ENCODE measurements at places on chromosomes 3 and 15. TPM values are rescaled to one million over a fixed set of nuclear protein-coding genes. Genes with fewer than 3 reads are reported as not detected.

DNA sequence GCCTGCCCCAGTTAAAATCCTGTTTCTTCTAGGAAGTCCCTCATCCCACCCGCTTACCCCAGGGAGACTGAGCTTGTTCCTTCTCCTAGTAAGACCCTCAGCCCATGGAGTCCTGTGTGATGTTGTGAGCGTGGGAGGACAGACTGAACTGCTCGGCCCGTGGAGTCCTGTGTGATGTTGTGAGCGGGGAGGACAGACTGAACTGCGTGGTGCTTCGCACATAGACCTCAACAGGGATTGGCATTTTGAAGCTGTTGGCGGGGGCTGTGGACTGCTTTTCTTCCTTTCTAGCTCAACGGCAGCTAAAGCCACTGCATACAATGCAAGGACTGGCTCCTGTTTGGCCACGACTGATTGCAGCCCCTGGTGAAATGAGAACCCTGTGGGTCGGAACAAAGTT lies 1.6 kb upstream of the SPTBN5 start:
- H3K27ac ChIP-seq: peak overlapping the region; percentile 64
- H3K27me3 ChIP-seq: no peaks in the 10 kb centered on the region
- DNase-seq: no peak
- peaks cover 4% of the 10 kb centered on the region for H3K36me3 ChIP-seq
- no peak overlapping the region for H3K4me3 ChIP-seq

IL5RA gene
- total RNA-seq: under 0.01 TPM

DNA sequence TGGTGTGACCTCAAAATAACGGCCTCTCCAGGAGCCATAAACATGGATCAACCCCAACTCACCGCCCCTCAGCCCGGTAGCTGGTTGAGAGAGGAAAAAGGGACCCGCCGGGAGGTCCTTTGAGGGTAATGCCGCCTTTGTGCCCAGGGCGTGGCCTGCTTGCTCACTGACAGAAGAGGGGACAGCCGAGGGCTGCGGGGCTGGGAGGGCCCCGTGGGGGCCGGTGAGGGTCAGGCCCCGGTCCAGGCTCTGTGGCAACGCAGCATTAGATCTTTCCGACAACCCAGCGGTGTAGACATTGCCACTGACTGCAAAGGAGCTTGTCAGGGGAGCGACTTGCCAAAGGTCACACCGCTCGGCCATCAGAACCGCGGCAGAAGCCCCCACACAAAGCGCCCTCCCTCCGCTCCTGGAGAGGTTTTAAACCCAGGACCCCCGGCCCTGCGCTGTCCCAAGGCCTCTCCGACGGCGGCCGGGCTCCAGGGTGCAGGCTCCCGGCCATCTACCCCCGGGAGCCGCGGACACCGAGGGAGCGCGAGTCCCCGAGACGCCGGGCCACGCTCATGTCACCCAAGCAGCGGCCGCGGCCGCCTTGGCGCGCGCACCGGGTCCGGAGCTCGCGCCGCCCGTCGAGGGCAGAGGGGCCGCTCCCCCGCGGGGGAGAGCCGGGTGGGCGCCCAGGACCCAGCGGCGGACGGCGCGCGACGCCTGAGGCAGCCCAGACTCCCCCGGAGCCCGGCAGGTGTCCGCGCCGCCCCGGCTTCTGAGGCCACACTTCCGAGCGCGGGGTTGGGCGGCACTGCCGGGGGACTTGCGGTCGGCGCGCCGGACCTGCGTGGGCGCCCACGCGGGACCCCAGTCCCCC lies 975 bp downstream of the PCSK6 start:
- peaks cover 11% of the 10 kb centered on the region for H3K27me3 ChIP-seq
- no peak overlapping the region for H3K27ac ChIP-seq
- peaks cover 8% of the 10 kb centered on the region for H3K4me1 ChIP-seq
- H3K4me3 ChIP-seq: peak overlapping the region; percentile 46
- peak; percentile 24 for DNase-seq
- H3K36me3 ChIP-seq: no peaks in the 10 kb centered on the region

FOXB1 gene
- not detected for total RNA-seq

DNA sequence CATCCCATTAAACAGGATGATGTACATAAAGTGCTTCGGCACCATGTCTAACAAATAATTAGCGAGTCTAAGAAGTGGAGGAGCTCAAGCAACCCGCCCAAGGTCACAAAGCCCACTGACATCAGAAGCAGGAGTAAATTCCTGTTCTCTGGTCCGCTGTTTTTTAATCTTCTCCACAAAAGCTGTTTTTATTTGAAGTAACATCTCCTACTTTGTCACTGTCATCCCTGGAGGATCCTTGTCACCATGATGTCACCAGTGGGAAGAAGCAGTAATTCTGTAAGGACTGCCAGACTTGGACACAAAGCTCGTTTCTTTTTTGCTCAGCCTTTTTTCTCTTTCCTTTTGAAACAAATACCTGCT lies 216.2 kb downstream of the STT3B start:
- H3K27me3 ChIP-seq: no peaks in the 10 kb centered on the region
- H3K4me3 ChIP-seq: no peak overlapping the region
- no peak for DNase-seq
- no peak overlapping the region for H3K27ac ChIP-seq
- no peaks in the 10 kb centered on the region for H3K36me3 ChIP-seq
- H3K4me1 ChIP-seq: no peaks in the 10 kb centered on the region

DNA sequence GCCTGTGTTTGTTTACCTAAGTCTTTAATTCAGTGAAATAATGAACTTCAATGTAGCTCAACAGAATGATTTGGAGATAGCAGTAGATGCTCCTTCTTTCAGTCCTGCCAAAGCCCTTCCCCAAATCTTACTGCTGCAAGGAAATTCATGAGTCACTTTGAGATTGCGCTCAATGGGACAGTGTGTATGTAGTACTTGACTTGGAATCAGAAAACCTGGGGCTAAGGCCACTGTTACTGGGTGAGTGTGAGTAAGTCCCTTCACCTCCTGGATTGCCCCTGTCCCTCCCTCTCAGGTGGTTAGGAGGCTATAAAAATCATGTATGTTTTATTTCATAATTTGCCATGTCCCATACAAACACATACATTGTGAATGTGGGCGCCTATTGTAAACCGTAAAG lies 29.9 kb downstream of the ATP13A5 start:
- H3K27ac ChIP-seq: no peak overlapping the region
- H3K4me1 ChIP-seq: no peaks in the 10 kb centered on the region
- H3K4me3 ChIP-seq: no peak overlapping the region
- no peaks in the 10 kb centered on the region for H3K27me3 ChIP-seq
- no peak for DNase-seq
- no peaks in the 10 kb centered on the region for H3K36me3 ChIP-seq

DNA sequence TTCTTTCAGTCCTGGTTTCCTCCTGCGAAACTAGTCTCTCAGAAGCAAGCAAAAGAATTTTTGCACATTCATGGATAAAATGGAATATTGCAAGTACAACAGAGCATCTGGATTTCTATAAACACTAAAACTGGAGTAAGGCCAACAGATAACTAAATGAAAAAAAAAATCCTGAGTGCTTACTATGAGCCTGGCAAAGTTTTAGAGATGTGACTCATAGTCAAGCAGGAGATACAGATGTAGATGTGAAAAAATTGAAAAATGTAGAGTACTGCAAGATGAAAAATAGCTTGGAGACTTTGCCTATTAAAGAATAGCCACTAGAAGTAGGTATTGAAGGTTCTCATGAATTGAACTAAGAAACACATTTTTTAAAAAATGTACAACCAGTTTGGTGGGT lies 397.4 kb downstream of the OTOL1 start:
- H3K4me1 ChIP-seq: no peaks in the 10 kb centered on the region
- DNase-seq: peak; percentile 7
- H3K36me3 ChIP-seq: no peaks in the 10 kb centered on the region
- no peak overlapping the region for H3K4me3 ChIP-seq

- no peak overlapping the region for H3K4me3 ChIP-seq
- H3K27me3 ChIP-seq: no peaks in the 10 kb centered on the region
- H3K36me3 ChIP-seq: no peaks in the 10 kb centered on the region
These were observed 276.2 kb downstream of the FEZF2 start for GRCh38 chr3:62097121-62097520.

DNA sequence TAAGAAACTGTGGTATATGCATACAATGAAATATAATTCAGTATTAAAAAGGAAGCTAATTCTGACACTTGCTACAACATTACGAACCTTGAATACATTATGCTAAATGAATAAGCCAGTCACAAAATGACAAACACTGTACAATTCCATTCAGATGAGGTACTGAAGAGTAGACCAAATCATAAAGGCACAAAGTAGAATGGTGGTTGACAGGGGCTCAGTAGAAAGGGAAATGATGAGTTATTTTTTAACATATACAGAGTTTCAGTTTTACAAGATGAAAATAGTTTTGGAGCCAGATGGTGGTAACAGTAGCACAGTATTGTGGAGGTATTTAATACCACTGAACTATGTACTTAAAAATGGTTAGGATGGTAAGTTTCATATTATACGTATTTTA lies 254.6 kb upstream of the RBMS3 start:
- no peak for DNase-seq
- H3K4me1 ChIP-seq: no peaks in the 10 kb centered on the region
- H3K4me3 ChIP-seq: no peak overlapping the region
- no peaks in the 10 kb centered on the region for H3K27me3 ChIP-seq
- H3K27ac ChIP-seq: no peak overlapping the region

CHCHD6 gene
- not detected for total RNA-seq

GOLGA8R gene
- total RNA-seq: not detected

FBXW12 gene
- total RNA-seq: not detected

DISP2 gene
- total RNA-seq: 0.29 TPM

DNA sequence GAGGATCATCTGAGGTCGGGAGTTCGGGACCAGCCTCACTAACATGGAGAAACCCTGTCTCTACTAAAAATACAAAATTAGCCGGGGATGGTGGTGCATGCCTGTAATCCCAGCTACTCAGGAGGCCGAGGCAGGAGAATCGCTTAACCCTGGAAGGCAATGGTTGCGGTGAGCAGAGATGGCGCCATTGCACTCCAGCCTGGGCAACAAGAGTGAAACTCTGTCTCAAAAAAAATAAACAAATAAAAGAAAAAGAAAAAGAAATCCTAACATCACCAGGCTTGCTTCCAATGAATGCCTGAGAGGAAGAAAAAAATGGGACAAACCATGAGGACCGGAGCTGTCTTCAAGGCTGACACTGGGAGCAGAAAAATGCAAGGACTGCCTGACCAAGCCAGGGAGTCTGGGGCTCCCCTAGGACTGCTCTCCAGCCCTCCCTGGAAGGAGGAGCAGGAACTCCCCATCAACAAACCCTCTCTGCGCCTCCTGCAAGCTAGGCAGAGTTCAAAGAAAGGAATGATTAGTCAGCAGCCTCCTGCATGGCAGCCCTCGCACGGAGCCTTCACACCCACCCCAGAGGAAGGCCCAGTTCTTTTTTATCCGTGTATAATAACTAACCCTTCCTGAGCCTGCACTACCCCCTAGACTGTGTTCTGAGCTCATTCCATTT lies 55.4 kb downstream of the NUP210 start:
- H3K4me3 ChIP-seq: no peak overlapping the region
- no peak for DNase-seq
- no peaks in the 10 kb centered on the region for H3K4me1 ChIP-seq
- H3K27ac ChIP-seq: no peak overlapping the region

- peaks cover 58% of the 10 kb centered on the region for H3K27me3 ChIP-seq
- H3K4me3 ChIP-seq: no peak overlapping the region
- H3K4me1 ChIP-seq: peaks cover 37% of the 10 kb centered on the region
- no peaks in the 10 kb centered on the region for H3K36me3 ChIP-seq
- DNase-seq: no peak
These were observed 6.3 kb downstream of the EOMES start for GRCh38 chr3:27715863-27716262.

- H3K36me3 ChIP-seq: no peaks in the 10 kb centered on the region
- DNase-seq: no peak
- no peaks in the 10 kb centered on the region for H3K27me3 ChIP-seq
- peak overlapping the region; percentile 93 for H3K27ac ChIP-seq
These were observed 810 bp downstream of the PTPRG start for GRCh38 chr3:61562042-61562720.

DNA sequence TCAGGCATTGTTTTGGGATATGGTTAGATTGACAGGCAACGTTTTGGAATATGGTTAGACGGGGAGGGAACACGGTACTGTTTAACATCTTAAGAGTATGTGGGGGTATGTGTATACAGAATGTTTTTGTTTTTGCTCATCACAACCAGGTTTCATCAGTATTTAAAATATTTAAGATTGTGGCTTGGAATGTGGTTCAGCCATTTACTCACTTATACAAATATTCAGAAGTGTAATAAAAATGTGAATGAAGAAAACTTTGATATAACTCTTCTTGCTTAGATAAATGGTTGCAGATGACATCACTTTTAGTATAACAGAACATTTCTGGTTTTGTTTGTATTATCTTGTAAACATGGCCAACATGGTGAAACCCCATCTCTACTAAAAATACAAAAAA lies 3.9 kb upstream of the PAK2 start:
- no peak for DNase-seq
- no peaks in the 10 kb centered on the region for H3K27me3 ChIP-seq
- no peak overlapping the region for H3K27ac ChIP-seq
- H3K4me3 ChIP-seq: no peak overlapping the region

DNA sequence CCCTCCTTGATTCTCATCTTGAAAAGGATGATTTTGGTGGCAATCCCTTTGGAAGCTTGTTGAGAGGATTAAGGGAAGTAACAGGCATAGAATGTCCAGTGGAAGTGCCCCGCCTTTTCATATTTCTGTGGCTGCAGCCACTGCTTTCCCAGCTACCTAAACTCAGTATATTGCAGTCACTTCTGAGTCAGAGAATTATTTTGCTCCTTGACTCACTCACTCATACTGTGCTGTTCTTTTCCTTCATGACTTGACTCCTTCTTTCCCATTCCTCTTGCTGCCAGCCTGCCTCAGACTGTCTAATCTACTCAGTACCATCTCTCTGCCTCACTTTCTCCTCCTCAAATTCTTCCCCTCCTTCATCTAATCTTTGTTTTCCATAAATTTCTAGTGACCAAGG lies 26.5 kb upstream of the POLR2M start:
- no peaks in the 10 kb centered on the region for H3K27me3 ChIP-seq
- no peak overlapping the region for H3K4me3 ChIP-seq
- DNase-seq: no peak

- H3K4me1 ChIP-seq: no peaks in the 10 kb centered on the region
- no peak overlapping the region for H3K27ac ChIP-seq
- no peak overlapping the region for H3K4me3 ChIP-seq
- H3K36me3 ChIP-seq: peaks cover 59% of the 10 kb centered on the region
- no peaks in the 10 kb centered on the region for H3K27me3 ChIP-seq
These were observed 66.4 kb downstream of the LMCD1 start for GRCh38 chr3:8567784-8568575.

GRCh38 chr3:167203062-167203461 lies 177.0 kb downstream of the ZBBX start:
- H3K27me3 ChIP-seq: no peaks in the 10 kb centered on the region
- no peaks in the 10 kb centered on the region for H3K36me3 ChIP-seq
- DNase-seq: no peak

GRCh38 chr15:93235269-93235668 lies 146.3 kb upstream of the RGMA start:
- no peak overlapping the region for H3K4me3 ChIP-seq
- peak overlapping the region; percentile 16 for H3K27ac ChIP-seq
- H3K4me1 ChIP-seq: no peaks in the 10 kb centered on the region
- H3K36me3 ChIP-seq: no peaks in the 10 kb centered on the region
- DNase-seq: no peak
- H3K27me3 ChIP-seq: peaks cover 7% of the 10 kb centered on the region

ZNF860 gene
- not detected for total RNA-seq

All from stomach (tissue), 19 donors.